ENCODE measurements at places on chromosomes 3 and 15. TPM values are rescaled to one million over a fixed set of nuclear protein-coding genes. Genes with fewer than 3 reads are reported as not detected.

The KLHL6 gene
- total RNA-seq: not detected

The PLA2G4D gene
- total RNA-seq: not detected

The HIGD2B gene
- not detected for total RNA-seq

The PDE12 gene
- total RNA-seq: 17.3 TPM

The GOLGA6D gene
- total RNA-seq: not detected

The MNS1 gene
- total RNA-seq: 2.7 TPM

The CHRNA5 gene
- total RNA-seq: 32.6 TPM

The NR1I2 gene
- total RNA-seq: not detected
